Kasumi-1 (cell line): ENCODE measurements at places on chromosomes 2 and 18.

DNA sequence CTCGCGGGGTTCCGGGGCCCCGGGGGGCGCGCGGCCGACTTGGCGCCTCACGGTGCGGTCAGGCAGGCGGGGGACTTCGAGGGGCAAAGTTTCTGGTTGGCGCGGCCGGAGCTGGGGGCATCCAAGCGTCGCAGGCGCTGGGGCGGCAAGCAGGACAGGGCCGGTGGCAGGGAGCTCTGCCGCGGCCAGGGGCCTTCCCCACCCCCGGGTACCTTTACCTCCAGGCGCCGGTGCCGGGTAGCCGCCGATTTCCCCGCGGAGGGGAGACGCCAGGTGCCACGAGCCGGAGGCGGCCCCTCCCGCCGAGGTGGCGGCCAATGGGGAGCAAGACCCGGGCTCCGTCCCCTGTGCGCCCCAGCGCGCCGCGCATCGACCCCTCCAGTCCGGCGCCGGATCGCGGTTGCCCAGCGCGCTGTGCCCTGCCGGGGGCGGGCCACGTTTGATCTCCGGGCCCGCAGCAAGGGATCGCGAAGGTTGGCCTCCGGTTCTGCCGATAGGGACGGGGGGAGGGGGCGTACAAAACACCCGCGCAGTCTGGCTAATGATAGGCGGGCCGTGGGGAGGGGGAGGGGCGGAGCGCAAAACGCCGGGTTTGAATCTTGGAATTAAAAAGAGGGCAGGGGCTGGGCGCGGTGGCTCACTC lies at the start of gene ST8SIA5:
ST8SIA5 (minus strand) TSS at position 495 of the 643 bp plus-strand sequence. CDS start 545 bp downstream, outside the sequence.
- DNase-seq, result no peak

- DNase-seq, result peak; percentile 30
Observed at GRCh38 chr2:101387151-101387834, at the start of gene CREG2. Gene CREG2 (minus strand): TSS chr2:101387503. CDS start chr2:101387457, 46 bp downstream.

GRCh38 chr2:143564419-143564818 lies 435.2 kb downstream of the ARHGAP15 start:
- DNase-seq, result no peak

DNA sequence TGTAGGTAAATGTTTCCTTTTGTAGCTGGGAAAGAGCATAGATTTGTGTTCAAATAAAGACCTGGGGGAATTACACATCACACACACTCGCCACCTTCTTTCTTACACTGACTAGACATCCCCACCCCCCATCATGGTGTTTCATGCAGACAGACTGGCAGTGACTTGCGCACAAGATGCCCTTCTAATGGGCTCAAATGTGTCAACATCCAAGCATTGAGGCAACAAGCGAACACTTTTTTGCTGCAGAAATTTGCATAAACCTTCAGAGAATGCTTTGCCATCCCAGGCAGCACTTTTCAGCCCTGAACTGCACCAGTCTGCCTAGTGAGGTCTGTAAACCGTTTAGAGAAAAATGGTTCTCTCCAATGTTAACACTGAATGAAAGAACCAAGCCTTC lies 4.5 kb downstream of the HOXD8 start:
- no peak for DNase-seq

GRCh38 chr2:155115846-155116245 lies 417.4 kb downstream of the KCNJ3 start:
- no peak for DNase-seq

DNA sequence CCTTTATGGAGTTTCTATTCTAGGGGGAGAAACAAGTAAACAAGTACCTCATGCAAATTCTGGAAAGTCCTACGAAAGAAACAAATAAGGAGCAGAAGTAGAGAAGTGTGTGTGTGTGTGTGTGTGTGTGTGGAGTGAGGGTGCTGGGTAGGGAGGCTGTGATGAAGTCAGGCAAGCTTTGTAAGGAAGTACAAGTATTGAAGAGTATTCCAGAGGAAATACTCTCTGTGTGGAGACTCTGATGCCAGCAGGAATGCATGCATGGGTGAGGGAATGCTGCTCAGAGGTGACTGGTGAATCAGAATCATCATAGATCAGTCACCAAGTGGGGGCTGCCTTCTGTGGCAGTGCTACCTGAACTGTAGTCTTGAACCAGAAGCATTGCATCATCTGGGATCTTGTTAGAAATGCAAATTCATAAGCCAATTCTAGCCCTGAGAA lies 34.5 kb downstream of the SLC4A3 start:
- DNase-seq, result no peak

- DNase-seq, result no peak
Observed at GRCh38 chr2:8215982-8216381, 465.9 kb upstream of the ID2 start.

DNA sequence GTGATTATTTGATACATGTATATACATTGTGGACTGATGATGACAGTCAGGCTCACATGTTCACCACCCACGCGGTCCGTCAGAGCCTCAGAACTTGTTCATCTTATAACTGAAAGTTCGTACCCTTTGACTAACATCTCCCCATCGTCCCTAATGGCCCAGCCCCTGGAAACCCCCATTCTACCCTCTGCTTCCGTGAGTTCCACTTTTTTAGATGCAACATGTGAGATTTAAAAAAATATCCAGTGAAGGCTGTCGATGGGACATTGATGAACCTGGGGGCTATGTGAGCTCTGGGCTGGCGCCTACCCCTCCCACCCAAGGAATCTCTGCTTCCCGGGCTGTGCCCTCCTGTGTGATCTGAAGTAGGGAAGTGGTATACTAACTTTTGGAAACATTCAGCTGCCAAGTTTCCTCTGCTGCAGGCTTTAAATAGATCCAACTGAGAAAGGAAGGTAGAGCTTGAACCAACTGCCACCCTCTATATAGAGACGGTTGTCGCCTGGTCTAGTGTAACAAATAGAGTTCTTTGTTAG lies 163.8 kb downstream of the FAM210A start:
- DNase-seq, result peak; percentile 73

- no peak for DNase-seq
Observed at GRCh38 chr2:34664266-34664665, 1065.2 kb upstream of the FAM98A start.

GRCh38 chr2:131146231-131146630 lies 41.1 kb downstream of the PLEKHB2 start:
- DNase-seq, result peak; percentile 95
